ENCODE measurements at places on chromosomes 4 and X.
A peak's percentile ranks its signal among the peaks of the same experiment; 100 is the strongest.

DNA sequence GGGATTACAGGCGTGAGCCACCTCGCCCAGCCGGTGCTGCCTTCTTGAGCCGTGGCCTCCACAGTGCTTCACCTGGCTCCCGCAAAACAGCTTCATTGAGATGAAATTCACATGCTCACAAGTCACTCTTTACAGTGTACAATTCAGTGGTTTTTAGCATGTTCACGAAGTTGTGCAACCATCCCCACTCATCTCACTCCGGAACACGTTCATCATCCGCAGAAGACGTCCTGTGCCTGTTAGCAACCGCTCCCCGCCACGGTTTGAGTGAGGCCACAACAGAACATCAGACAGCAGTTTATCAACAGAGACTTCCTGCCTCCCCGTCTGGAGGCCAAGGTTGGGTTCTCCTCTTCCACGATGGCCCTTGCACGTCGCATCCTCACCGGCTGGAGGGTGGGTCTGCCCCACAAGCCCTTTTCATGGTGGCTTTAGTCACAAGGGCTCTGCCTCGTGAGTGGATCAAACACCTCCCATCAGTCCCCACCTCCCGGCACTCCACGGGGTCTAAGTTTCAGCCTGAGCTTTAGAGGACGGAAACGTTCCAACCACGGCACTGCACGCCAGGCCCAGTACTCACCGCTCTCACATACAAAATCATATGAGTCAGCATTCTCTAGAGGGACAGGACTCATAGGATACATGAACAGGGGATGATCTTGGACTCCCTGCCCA lies 29.6 kb upstream of the SPON2 start:
- peak; percentile 44 for DNase-seq

- DNase-seq, result no peak
Observed at GRCh38 chrX:17590892-17591740, 146.2 kb upstream of the SCML1 start.

DNA sequence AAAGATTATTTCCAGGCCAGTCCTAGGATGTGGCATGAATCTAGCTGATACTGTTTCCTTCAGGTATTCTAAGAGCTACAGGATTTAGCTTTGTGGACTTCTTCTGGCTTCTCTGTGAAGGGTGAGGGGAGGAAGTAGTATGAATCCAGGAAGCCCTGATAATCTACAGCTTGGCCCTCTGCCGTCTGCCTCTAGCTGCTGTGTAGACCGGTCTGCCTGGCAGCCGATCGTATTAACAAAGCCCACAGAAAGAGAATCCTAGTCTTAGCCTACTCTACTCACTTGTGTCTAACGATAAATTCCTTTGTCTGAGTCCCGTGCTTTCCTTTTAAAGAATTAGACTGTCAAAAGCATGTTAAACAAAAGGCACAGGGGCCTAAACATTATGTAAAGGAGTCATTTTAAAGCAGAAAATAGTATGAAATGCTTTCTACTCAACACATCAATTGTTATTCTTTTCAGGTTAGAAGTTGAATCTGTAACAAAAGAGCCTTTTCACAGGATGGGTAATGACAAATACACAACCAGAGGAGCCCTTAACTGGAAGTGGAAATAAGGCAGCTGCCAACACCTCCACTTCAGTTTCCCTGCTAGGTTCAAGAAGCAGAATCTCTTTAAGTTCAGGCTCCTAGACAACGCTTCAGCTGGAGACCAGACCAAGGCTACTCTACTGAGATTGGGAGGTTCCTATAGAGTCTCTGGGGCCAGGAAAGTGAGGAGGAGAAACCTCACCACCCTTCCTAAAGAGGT lies 48.9 kb upstream of the UCP1 start:
- DNase-seq, result no peak

GRCh38 chr4:96102541-96103026 lies 262.7 kb downstream of the PDHA2 start:
- no peak for DNase-seq

DNA sequence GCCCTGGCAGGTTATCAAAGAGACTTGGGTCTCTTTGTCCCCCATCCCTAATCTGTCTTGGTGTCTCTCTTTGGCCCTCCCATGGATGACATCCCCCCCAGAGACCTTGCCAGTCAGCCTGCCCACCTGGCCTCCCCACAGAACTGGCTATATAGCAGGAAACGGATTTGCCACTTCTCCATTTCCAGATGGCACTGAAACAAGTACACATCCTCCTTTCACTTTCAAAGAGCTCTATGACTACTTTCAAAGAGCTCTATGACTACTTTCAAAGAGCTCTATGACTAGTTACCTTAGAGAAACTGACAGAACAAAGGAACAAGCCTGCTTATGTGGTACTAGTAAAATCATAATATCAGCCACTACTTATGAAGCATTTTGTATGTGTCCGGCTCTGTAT lies 175.3 kb downstream of the MAML3 start:
- no peak for DNase-seq
